Activated CD4-positive, alpha-beta T cell treated with anti-CD3 and anti-CD28 coated beads, Interleukin-2, amount 50 U/mL, for 48 hours (primary cell): ENCODE measurements at places on chromosomes 11 and 22.

DNA sequence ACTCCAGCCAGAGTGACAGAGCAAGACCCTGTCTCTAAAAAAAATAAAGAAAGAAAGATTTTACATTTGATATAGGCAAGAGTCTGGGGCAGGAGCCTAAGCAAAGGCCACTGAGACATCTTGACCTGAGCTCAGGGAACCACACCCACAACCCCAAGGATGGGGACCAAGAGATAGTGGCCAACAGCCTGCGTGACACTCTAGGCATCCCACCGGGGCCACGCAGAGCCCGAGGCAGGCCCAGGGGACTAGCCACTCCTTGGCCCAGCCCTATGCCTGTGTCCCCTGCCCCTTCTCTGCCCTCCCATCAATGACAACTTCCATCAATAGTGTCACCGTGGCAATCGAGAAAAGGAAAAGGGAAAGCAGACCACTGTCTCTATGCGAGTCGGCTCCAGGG lies 41.1 kb downstream of the MN1 start:
- no peak for DNase-seq

- DNase-seq: no peak
Observed at GRCh38 chr11:65277631-65278277, 16.0 kb downstream of the POLA2 start.

- DNase-seq: no peak
Observed at GRCh38 chr11:93842461-93842860, 8.0 kb downstream of the VSTM5 start.

GRCh38 chr11:33957304-33957917 lies 65.5 kb upstream of the LMO2 start:
- DNase-seq: no peak

DNA sequence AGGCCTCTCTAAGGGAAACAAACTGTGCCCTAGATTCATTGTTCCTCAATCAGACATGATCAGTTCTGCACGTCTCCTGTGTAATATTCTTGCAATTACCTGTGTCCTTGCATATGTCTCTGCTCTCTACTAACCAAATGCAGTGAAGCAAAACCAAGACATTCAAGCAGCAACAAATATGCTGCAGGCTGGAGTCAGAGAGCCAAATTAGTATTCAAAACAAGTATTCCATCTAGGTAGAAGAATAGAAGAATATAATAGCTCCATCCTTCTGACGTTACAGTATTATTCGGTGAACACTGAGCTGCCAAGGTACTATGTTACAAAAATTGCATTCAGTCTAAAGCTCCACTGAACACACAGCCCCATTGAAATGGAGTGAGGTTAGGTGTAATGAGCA lies 51.8 kb downstream of the SLN start:
- DNase-seq: no peak
